Esophagus muscularis mucosa (tissue), 4 donors: ENCODE measurements at places on chromosomes 4 and X.
A peak's percentile ranks its signal among the peaks of the same experiment; 100 is the strongest.

DNA sequence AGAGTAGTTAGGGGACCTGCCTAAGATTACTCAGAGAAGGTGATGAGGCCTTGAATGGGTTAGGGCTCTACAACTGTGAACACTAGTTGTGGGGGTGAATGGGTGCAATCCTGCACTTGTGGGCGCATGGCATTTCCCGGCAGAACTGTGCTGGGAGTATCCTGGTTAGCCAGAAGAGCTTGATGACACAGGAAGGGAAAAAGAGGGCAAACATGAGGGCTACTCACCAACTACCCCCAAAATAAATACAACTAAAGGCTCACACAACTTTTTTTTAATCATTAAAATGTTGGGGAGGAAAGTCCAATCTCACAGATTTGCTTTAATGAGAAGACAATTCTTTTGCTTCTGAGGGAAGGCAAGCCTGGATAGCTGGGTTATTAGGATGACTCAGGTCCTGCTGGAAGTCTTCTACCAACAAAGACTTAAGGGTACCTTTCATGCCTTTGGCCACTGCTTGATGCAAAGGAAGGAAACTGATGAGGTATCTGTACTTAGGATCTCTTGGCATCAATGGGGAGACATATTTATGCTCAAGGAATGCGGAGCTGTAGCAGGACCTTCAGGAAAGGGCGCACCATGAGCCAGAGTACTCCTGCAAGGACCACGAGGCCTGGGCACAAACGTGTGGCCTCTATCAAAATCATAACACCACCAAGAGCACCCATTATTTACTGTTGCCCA lies 2.6 kb downstream of the PHKA2 start:
- DNase-seq, result no peak

DNA sequence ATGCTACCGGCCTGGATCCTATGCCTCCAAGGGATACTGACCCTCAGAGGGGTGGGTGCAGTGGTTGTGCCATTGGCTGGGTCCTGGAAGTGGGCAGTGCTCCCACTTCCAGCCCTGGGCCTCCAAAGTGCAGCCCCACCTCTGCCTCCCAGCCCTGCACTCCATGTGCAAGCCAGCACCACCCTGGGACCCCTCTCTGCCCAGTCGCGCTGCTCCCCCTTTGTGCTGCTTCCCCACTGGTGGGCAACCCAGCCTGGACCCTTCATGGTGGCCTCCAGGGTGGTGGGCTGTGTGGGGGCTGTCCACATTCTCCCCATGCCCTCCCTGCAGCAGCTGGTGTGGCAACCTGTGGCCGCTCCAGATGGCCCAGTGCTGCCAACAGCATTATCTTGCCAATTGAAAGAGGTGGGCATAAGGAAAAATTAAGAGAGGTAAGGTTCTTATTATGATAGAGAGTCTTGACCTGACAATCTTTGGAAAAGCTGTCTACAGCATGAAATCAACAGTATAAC lies 309.7 kb downstream of the GUCY2F start:
- DNase-seq, result no peak

GRCh38 chr4:55359397-55359916 lies 13.4 kb downstream of the SRD5A3 start:
- DNase-seq, result no peak

GRCh38 chr4:104490096-104490769 lies 4.5 kb downstream of the CXXC4 start:
- DNase-seq, result no peak

GRCh38 chr4:16226816-16227461 lies 668 bp upstream of the TAPT1 start:
- DNase-seq, result peak; percentile 94

DNA sequence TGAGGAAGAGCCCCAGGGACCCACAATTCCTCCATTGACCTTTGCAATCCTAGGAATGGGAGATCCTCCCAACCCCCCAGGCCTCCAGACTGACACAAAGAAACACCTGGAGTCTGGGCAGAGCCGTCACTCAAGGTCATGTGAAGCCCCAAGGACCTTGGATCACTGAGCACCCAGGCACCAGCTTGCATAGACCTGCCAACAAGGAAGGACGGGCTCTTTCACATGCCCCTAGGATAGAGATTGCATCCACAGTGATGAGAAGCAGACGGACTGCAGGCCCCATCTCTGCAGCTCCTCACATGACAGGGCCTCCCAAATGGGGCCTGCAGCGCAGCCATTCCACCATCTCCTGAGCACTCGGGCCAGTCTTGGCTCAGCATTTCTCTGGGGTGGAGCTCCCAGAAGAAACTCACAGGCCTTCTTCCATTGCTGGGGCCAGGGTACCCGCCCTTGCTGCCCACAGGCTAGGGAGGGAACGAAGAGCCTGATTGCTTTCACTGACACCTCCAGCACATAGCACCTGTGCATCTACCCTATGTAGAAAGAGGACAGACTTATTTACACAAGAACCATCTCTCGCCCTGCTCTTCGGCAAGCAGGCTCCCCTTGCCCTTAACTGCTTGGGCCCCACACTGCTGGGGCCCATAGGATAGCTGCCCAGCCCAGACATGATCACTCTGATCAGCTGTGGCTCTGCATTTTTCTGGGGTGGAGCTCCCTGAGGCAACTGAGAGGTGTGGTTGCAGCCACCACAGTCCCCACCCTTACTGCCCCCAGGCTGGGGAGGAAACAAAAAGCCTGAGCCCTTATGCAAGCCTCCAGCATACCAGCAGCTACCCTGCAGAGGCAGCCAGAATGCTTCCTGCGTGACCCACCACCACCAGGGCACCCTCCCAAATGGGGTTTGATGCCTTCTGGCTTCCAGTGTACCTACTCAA lies 185.7 kb upstream of the ZCCHC13 start:
- DNase-seq, result no peak
